ENCODE measurements at places on chromosomes 2 and 18. TPM values are rescaled to one million over a fixed set of nuclear protein-coding genes. Genes with fewer than 3 reads are reported as not detected.

DNA sequence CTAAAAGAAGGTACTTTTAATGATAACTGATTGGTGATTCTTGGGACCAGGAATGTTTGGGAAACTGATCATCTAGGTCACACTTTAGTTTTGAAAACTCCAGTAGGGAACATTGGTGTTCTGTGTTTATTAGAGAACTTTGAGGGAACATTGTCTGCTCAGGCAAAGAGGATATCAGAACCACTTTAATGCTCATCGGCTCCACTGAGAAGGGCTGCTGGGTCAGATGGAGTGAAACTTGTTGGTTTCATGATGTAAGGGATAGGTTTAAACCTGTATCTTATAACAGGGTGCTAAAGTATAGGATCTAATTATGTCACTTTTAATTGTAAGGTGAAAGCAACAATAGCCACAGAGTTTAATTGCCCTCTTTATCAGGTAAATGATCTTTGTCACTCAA is 14.2 kb upstream of the POLI start:
- no peaks in the 10 kb centered on the region for H3K36me3 ChIP-seq
- DNase-seq = no peak
- H3K4me3 ChIP-seq = no peak overlapping the region
- no peaks in the 10 kb centered on the region for H3K27me3 ChIP-seq
- H3K4me1 ChIP-seq = peaks cover 11% of the 10 kb centered on the region

DNA sequence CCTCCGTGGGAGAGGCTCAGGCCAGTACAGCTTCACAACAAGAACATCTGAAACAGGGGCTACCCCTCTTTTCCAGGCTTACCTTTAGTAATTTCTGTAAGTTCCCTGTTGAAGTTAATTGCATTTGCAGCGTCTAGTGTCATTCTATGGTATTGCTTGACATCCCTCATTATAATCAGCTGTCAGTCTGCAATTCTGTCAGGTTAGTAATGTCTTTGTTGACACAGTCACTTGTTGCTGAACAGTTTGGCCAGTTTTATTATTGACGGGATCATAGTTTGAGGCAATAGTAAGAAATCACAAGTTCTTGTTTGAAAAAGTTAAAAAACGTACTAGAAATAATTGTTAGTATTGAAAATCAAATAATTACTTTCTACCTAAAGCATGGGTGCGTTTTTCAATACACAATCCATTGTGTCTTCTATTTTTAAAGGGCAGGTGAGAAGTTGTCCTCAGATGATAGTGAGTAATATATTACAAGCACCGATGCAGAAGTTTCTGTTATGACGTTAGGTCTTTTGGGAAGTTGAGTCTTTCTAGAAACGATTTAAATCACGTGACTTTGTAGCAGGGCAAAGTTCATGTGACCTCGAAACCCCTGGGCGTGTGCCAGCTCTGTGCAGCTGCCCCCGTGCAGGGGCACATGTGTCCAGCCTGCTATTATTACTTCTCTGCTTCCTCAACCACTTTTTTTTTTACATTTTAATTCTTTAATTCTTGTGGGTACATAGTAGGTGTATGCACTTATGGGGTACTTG is 49.5 kb upstream of the MBP start:
- no peaks in the 10 kb centered on the region for H3K36me3 ChIP-seq
- H3K4me1 ChIP-seq = no peaks in the 10 kb centered on the region
- no peak for DNase-seq
- H3K4me3 ChIP-seq = no peak overlapping the region
- no peak overlapping the region for H3K27ac ChIP-seq
- H3K27me3 ChIP-seq = no peaks in the 10 kb centered on the region

DNA sequence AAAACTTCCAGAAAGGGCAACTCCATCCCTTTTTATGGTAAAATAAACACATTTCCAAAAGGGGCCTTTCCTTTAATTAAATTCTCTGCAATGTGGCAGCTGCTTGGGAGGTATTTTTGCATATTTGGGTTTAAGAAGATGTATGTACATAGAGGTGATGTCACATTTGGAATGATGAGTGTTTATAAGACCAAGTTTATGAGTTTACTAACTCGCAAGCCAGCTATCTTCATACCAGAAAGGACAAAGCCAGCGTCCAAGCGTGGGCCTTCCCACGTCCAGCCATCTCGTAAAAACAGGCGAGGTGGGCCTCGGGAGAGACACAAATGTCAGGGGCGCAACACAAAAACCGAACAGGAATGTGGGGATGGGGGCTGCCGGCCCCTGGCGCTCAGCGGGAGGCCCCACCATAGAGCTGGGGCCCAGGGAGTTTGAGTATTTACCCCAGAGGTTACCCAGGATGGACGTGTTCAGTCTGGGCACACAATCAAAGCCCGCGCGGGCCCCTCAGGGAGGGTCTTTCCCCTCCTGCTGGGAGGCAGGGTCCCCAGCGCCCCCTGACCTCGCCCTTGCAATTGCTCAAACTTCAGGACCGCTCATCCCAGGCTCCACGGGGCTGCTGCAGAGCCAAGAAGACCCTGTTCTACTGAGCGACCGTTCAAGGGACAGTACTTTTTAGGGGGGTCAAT is 137.3 kb downstream of the TWIST2 start:
- no peak overlapping the region for H3K27ac ChIP-seq
- no peak overlapping the region for H3K4me3 ChIP-seq
- H3K4me1 ChIP-seq = peaks cover 3% of the 10 kb centered on the region
- no peaks in the 10 kb centered on the region for H3K27me3 ChIP-seq
- H3K36me3 ChIP-seq = no peaks in the 10 kb centered on the region

DNA sequence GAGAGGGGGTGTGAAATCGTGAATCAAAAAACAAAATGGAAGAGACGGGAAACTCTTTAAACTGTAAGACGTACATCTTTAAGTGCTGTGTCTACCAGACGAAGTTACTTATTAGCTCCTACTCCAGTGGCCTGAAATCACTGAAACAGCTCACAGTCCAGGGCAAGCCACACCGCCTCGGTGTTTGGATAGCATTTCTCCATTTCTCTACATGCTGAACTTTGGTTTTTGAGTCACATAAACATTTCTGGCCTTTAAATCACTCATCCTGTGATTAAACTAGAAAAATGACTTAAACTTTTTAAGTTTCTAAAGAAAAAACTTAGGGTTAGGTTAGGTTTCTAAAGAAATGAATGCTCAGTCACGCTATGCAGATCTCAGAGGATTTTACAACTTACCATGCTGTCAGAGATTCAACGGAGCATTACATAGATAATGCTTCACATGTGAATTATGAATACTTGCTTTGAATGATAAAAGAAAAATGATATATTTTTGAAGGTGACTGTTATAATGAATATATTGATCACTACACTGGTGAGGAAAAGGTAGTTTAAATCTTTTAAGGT is 138.4 kb downstream of the MBP start:
- DNase-seq = no peak
- no peaks in the 10 kb centered on the region for H3K4me1 ChIP-seq

DNA sequence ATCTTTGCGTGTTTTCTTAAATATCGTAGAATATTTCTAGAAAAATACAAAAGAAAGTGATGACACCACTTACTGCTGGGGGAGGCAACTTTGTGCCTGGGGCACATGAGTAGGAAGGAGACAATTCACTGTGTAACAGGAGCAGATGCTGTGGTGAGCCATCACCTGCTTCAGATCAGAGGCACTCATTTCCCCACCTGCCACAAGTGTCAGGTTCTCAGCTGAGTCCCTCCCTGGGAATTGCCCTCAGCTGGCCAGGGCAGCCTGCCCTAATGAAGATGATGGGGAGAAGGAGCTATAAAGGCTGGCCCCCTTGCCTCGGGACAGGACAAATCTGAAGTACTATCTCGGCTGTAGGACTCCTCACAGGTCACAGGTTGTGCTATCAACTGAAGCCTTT is 322.8 kb downstream of the STK39 start:
- H3K4me3 ChIP-seq = no peak overlapping the region
- H3K27me3 ChIP-seq = no peaks in the 10 kb centered on the region
- no peaks in the 10 kb centered on the region for H3K36me3 ChIP-seq
- no peak for DNase-seq

GRCh38 chr2:11074246-11074820 is 80.9 kb upstream of the SLC66A3 start:
- peak; percentile 40 for DNase-seq
- H3K27me3 ChIP-seq = no peaks in the 10 kb centered on the region
- no peak overlapping the region for H3K4me3 ChIP-seq
- H3K36me3 ChIP-seq = no peaks in the 10 kb centered on the region
- H3K27ac ChIP-seq = no peak overlapping the region

DNA sequence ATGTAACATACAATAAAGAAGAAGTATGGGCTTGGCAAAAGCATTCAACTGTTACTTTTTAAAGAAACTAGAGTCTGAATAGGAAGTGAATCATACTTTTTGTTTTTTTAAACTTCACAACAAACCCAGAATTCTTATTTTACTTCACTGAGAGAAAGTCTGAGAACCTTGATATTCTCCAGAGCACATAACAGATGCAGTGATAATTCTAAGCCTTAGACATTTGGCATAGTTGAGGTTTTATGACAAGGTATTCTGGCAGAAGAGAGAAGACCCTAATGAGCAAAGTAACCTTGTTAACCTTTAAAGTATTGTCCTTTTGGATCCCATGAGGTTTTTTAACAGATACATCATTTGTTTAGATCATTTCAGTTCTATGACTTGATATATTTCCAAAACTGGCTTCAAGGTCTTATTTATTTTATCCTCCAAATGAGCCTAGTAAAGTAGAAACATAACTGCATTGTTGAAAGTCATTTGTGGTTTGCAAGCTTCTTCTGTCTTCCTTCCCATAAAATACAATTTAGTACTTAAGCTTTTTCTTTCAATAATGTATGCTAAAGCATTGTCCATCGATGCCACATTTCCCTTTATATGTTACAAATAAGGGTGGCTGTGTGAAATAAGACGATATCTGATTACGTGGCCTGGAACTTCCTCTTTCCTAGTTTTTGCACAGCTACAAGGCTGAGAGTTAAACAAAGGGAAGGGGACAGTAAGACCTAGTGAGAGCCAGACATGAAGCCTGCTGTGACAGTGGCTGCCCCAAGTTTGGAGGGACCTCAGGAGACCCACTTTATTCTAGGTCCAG is 86.1 kb upstream of the ITPRID2 start:
- H3K36me3 ChIP-seq = no peaks in the 10 kb centered on the region
- no peak overlapping the region for H3K27ac ChIP-seq
- H3K27me3 ChIP-seq = no peaks in the 10 kb centered on the region
- H3K4me3 ChIP-seq = no peak overlapping the region

DNA sequence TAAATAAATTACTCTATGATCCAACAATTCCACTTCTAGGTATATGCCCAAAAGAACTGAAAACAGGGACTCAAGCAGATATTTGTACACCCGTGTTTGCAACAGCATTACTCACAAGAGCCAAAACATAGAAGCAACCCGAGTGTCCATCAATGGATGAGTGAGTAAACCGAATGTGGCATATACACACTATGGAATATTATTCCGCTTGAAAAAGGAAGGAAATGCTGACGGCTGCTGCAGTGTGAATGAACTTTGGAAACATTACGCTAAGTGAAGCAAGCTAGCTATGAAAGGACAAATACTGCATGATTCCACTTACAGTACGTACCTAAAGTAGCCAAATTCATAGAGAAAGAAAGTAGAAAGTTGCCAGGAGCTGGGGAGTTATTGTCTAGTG is 32.2 kb downstream of the MREG start:
- no peak overlapping the region for H3K4me3 ChIP-seq
- no peaks in the 10 kb centered on the region for H3K4me1 ChIP-seq
- H3K36me3 ChIP-seq = peaks cover 6% of the 10 kb centered on the region
- DNase-seq = no peak
- no peaks in the 10 kb centered on the region for H3K27me3 ChIP-seq

GRCh38 chr18:40249390-40250080 is 1705.5 kb upstream of the PIK3C3 start:
- H3K27ac ChIP-seq = no peak overlapping the region
- no peak overlapping the region for H3K4me3 ChIP-seq
- H3K4me1 ChIP-seq = no peaks in the 10 kb centered on the region
- no peak for DNase-seq

DNA sequence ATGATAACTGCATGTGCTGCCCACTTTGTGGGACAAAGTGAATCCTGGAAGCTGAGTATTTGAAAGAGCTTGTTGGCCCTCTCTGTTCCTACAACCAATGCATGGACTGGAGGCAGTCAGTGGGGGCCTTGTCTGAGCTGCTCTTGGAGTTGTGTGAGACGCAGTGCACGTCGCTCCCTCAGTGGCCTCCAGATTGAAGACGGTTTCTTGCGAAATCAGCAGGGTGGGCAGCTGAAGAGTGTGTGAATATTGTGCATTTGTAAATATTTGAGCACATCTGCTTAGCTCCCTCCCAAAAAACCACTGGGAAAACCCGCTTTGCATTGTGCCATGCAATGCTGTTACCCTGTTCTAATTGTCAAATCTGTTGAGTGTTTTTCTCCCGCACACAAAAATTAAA is 782.8 kb downstream of the PLCL1 start:
- H3K36me3 ChIP-seq = no peaks in the 10 kb centered on the region
- H3K4me1 ChIP-seq = no peaks in the 10 kb centered on the region
- no peak overlapping the region for H3K4me3 ChIP-seq
- no peaks in the 10 kb centered on the region for H3K27me3 ChIP-seq

DNA sequence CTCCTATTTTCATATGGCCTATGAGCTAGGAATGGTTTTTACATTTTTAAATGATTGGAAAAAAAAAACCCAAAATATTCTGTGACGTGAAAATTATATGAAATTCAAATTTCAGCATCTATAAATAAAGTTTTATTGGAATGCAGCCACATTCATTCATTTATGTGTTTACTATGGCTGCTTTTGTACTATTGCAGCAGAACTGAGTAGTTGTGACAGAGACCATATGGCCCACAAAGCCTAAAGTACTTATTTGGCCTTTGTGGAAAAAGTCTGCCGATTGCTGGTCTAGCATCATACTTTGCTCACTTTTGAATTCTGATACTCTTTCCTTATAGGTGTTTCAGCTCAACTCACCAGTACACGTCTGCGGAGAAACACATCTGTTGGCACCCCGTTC is 39.0 kb downstream of the MYO3B start:
- H3K27ac ChIP-seq = no peak overlapping the region
- H3K4me3 ChIP-seq = no peak overlapping the region
- no peaks in the 10 kb centered on the region for H3K36me3 ChIP-seq
- no peaks in the 10 kb centered on the region for H3K27me3 ChIP-seq
- H3K4me1 ChIP-seq = peaks cover 30% of the 10 kb centered on the region

DNA sequence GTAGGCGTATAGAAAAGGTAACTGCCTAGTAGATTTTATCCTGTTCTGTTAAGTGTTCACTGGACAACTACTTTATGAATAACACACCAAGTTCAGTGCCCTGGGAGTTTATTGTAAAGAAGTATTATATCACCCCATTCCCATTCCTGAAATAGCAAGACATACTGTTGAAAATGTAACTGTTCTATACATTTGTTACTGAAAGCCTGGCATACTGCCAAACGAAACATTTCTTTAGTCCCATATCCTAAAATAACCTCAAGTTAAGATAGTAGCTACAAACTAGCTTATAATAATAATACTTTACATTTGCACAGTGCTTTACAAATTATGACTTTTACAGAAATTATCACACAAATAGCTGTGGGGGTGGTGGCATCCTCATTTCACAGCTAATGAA is 25.1 kb downstream of the SPDYA start:
- no peaks in the 10 kb centered on the region for H3K4me1 ChIP-seq
- no peak overlapping the region for H3K4me3 ChIP-seq
- no peaks in the 10 kb centered on the region for H3K27me3 ChIP-seq
- H3K27ac ChIP-seq = no peak overlapping the region

PFN4 gene
- total RNA-seq = not detected
